ENCODE measurements at places on chromosomes 1 and 21.

- no peak for DNase-seq
Measured at GRCh38 chr1:231590453-231591198, 36.0 kb upstream of the DISC1 start.

GRCh38 chr1:201826830-201827229 lies 2.1 kb upstream of the IPO9 start:
- DNase-seq = no peak

- DNase-seq = no peak
Measured at GRCh38 chr21:42544544-42544943, 30.9 kb downstream of the SLC37A1 start.

- no peak for DNase-seq
Measured at GRCh38 chr21:14901482-14901958, 163.3 kb downstream of the NRIP1 start.

- no peak for DNase-seq
Measured at GRCh38 chr1:87144316-87144895, 184.3 kb upstream of the LMO4 start.

DNA sequence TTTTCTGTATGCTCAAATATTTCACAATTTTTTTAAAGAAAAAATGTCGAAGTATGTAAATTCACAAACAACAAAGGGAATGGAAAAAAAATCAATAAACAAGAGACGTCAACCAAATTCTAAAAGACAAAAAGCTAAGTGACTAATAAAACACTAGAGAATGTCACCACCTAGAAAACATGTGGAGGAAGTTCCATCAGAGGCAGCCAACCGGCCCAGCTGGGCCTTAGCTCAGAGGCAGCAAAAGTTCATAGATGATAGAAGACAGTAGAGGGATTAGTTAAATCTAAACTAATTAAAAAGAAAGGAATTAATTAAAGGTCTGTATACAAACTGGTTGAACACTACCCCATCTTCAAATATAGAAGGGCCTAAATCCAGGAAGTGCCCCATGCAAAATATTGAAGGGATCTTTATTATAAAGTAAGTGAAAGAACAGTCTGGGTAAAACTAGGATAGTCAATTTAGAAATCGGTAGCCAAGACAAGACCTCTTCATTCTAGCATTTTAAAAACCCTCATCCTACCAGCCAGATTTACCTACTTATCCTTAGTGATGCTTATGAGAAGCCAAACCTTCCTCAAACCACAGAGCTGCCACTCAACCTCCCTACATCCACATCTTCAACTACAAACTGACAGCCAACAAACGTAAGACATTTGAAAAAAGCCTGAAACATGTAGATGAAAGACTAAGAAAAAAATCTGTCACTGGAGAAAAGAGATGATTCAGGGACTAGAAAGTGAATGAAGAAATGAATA lies 23.7 kb downstream of the MRPL39 start:
- DNase-seq = no peak

DNA sequence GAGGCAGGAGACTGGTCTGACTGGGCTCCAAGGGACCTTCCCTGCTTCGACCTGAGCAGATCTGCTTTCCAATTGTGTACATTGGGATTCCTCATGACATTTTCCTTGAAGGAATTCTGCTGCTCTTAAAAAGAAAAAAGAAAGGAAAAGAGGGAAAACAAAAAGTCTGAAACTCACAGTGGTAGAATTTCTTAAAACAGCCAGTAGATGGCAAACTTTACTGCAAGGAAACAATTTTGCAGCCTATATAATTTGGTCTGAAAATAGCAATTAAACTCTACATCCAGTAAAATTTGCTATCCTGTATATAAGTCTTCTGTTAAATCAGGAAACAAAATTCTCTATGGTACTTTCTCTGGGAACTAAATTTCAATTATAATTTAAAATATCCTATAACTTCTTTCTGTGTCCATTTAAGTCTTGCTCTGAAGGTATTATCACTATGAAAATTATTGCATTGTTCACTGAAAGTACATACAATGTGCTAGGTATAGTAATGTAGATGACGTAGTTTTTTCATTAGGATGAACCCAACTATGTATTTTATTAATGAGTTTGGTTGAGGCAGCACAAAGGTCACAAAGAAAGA lies 59.8 kb downstream of the CRB1 start:
- DNase-seq = no peak

- no peak for DNase-seq
Measured at GRCh38 chr21:32279377-32279680, 480 bp upstream of the MIS18A start.

- no peak for DNase-seq
Measured at GRCh38 chr1:35931446-35932157, 697 bp downstream of the AGO3 start.

DNA sequence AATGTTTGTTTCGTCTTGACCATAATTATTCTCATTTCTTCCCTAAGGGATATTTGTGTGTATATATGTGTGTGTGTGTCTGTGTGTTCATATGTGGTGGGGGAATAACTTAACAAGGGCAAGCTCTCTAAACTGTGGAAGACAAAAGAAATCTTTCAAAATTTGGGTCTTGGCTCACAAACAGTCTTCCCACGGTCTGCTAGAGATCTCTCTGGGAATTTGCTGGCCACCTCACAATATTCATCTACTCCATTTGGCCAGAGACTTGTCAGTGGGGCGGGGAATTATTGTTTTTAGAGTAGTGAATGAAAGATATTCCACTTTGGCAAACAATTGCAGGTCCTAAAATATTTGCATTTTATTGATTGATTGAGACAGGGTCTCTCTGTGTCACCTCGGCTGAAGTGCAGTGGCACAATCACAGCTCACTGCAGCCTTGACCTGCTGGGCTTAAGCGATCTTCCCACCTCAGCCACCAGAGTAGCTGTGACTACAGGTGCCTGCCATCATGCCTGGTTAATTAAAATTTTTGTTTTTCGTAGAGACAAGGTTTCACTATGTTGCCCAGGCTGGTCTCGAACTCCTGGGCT lies 8.0 kb upstream of the EIF2B3 start:
- no peak for DNase-seq

- no peak for DNase-seq
Measured at GRCh38 chr1:43452789-43453441, 816 bp downstream of the HYI start.

DNA sequence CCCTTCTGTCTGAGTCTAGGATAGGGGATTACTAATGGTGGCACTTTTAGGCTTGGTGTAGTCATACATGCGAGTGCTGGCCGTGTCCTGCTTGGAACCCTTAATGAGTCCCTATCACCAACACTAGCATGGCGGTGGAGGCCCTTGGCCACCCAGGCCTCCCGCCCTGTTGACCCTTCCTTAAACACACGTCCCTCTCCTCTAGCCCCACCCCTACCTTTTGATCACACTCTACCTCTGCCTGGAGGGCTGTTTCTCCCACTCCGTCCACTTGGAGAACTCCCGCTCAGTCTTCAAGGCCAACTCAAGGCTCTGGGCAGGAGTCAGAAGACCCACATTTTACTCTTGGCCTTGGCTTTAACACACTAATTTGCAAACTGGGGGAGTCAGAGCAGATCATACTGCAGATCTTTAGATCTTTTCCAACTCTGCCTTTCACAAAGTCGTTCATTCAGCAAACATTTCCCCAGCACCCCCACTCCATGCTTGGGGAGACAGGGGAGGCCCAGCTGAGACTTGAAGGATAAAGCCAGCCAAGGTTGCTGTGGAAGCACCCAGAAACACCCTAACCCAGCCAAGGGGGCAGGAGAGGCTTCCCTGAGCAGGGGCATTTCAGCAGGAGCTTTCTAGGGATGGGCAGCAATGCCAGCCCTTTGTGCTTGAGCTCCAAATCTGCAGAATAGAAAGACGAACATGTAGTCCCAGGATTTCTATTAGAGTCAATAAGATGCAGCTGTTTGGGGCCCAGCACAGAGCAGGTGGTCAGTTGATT lies 1.9 kb downstream of the PODN start:
- no peak for DNase-seq
